Stimulated activated CD8-positive, alpha-beta memory T cell treated with anti-CD3 and anti-CD28 coated beads, Interleukin-4, amount 100 ng/mL, for 1 hour (primary cell): ENCODE measurements at places on chromosomes 6 and 20.
A peak's percentile ranks its signal among the peaks of the same experiment; 100 is the strongest.

DNA sequence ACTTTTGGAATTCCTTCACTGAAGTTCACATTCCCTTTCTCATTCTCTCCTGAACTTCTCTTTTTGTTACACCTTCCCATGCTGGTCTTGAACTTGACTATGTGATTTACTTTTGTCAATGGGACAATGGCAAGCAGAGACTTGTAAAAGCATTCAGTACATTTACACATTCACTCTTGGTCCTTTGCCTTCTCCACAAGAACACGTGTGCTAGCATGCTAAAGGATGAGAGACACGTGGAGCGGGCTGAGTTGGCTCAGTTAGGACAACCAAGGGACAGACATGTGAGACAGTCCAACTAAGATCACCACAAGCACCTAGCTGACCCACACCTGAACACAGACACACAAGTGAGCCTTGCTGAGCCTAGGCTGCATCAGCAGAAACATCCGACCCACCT lies 91.3 kb upstream of the PAK5 start:
- no peak for DNase-seq

GRCh38 chr20:58886546-58886945 lies 34.0 kb downstream of the GNAS start:
- no peak for DNase-seq

GRCh38 chr20:63183422-63184146 lies 32.3 kb downstream of the YTHDF1 start:
- DNase-seq = peak; percentile 28

- DNase-seq = no peak
Measured at GRCh38 chr20:40109136-40109535, 579.9 kb downstream of the MAFB start.

DNA sequence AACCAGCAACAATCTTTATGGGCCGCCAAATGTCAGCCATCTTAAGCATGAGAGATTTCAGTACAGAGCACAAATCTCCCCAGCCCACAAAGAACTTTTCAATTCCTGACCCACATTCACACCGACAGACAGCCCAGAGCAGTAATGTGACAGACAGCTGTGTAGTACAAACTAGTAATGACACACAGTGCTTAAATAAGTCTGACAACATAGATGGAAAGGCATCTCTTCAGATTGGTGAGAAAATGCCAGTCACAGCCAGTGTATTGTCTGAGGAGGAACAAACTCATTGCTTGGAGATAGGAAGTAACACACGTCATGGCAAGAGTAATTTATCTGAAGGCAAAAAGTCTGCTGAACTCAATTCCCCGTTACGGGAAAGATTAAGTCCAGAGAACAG lies 36.0 kb downstream of the KIZ start:
- no peak for DNase-seq

DNA sequence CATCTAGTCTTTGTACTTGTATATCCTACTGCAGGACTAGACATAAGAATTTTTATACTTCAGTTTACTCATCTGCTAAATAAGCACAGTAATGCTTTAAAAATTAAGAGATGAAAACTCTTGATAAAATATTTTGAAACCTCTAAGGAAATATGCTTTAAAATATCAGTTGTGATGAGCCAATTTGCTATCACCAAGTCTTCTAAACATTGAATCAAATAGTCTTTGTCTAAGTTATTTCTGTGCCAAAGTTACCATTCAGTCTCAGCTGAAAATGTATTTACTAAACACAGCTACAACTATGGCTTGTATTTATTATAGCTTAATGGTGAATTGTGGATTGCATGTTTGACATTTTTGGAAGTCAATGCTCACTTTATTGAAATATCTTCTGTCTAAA lies 46.2 kb upstream of the RFPL4B start:
- DNase-seq = no peak

DNA sequence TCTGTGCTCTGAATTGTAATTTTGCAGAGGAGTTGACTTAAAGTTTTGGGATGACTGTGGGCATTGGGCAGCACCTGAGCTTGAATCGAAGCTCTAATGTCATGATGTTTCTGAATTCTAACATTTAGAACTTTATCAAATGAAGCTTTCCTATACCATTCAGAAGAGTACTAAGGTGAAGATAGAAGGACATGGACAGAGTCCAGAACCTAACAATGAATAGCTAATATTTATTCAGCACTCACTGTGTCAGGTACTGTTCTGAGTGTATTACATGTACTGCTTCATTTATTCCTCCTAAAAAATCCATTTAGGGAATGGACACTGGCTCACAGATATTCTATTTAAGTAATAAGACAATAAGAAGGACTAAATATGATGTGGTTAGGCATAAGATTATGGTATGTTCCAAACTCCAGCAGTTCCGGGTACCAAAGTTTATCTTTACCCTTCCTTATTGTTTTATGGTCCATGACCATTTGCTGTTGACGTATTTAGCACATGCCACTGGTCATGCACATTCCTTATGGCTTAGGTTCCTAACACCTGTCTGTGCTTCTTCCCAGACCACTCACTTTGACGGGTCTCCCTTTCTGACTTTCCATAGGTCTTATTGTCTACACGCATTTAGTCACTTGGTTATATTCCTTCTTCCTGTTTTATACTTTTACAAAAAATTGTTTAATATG lies 20.3 kb downstream of the BCKDHB start:
- no peak for DNase-seq

DNA sequence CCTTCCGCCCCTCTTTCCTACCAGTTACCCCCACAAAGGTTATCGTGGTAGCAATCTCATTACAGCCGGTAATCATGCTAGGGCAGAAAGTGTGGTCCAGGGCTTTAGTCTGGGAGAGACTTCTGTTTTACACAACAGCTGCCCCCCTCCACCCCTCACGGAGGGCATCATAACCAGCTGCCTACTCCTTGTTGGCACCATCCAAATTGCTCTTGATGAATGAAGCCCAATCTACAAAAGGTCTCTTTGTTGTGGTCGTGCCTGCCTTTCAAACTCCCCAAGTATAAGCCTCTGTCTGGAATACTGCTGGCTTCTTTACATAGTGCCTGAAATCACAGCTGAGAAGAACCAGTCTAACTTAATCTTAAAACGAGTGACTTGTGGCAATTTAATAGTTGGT lies 157.9 kb downstream of the INSM1 start:
- no peak for DNase-seq
